KG1 (cell line): ENCODE measurements at places on chromosomes 4 and X.

DNA sequence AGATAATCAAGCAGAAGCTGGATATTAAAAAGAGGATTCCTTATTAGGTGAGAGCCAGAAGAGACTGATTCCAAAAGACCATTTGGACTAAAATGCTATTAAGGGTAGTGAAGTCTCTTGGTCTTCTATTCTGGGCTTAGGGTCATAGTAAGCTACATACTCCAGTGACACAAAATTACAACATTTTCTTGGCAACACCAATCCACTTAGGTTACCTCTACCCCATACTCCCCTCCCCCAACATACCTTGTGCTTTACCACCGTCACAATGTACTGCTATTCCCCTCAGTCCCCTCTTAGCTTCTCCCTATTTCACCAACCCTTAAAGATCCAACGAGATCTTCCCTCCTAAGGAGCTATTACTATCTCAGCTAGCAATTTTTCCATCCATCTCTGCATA lies 11.4 kb downstream of the RLIM start:
- no peak for DNase-seq

DNA sequence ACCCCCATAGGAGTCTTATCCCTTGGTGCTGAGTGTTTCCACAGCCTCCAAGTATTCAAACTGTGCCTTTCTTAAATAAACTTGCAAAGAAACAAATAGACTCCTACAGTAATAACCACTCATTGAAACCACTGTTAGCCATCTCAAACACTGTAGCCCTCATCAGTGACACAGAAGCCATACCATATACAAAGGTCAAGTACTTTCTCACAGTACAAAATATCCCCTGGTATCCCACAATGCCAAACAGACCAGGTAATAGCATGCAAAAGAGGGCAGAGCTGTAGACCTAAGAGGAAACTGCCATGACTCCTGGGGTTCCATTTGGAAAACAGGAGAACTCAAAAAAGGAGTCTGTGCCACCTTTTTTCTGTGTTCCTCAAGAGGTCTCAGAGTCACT lies 173.8 kb upstream of the PPP1R2C start:
- DNase-seq: no peak

- no peak for DNase-seq
These were observed 16.7 kb downstream of the HADH start for GRCh38 chr4:108006361-108006760.

DNA sequence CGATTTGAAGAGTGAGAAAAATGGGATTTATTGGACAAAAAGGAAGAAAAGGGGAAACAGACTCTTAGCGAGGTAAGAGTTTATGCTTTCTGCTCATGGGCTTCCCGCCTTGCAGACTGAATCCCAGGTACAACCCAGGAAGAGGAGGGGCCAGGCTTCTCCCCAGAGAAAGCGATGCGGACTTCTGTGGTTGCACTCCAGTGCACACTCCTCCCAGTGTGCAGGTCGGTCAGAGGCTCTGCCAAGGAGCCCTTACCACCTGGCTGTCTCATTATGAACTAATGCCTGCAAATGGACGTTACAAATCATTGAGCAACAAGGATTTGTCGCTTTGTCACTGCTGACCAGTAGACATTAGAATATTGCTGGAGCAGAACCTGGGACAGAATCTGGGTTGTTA lies 39.9 kb upstream of the GLRA2 start:
- no peak for DNase-seq

GRCh38 chr4:76726176-76726575 lies 171.8 kb downstream of the SOWAHB start:
- no peak for DNase-seq

GRCh38 chr4:6441758-6442157 lies 30.7 kb downstream of the PPP2R2C start:
- DNase-seq: no peak
